Activated T-cell treated with anti-CD3 and anti-CD28 coated beads, Interleukin-2, amount 50 U/mL, for 48 hours (primary cell): ENCODE measurements at places on chromosomes 3 and 15.

DNA sequence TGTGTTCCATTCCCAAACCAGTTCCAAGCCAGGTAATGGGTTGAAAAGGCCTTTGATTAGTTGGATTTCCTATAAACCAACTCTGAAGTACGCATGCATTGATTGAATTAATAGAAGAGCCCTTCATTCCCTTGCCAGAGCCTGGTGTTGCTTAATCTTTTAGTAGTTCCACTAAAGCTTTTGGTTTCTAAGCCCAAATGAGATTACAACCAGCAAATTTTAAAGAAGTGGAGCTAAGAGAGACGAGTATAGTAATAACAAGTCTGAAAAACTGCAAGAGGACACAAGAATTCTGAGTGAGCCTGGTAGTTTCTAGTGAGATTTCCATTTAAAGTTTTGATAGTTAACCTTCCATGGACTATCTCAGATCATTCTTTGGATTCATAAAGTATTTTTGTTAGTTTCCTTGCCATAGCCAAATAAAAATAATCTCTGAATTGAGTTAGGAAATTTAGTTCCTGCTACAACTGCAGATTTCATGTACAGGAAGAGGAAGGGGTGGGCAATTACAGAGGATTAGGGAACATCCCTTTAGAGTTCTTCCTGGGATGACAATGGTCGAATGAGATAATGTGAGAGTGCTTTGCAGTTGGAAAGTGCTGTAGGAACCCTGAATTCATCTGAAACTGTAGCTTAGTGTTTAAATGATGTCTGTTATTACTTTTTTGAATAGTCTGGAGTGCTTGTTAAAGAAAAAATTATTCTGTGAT is 136.8 kb downstream of the FNDC3B start:
- DNase-seq = no peak

GRCh38 chr3:42701371-42702065 is 1.1 kb downstream of the HHATL start:
- DNase-seq = peak; percentile 69

DNA sequence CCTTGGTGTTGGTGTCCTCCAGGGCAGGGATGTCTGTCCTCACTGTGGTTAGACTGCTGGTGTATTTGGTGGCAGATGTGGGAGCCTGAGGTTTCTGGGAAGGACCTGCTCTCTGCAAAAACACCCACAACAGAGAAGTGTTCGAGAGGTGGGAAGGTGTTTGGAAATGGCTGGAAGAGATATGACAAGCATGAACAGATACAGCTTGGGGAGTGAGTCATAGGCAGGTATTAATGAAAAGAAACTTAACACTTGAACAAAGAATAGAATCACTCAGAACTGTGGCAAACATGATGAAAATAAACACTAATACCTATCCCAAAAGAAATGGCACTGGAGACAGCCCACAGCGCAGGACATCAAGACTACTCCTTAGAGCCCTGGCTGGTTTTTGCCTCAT is 192.4 kb upstream of the RORA start:
- no peak for DNase-seq

DNA sequence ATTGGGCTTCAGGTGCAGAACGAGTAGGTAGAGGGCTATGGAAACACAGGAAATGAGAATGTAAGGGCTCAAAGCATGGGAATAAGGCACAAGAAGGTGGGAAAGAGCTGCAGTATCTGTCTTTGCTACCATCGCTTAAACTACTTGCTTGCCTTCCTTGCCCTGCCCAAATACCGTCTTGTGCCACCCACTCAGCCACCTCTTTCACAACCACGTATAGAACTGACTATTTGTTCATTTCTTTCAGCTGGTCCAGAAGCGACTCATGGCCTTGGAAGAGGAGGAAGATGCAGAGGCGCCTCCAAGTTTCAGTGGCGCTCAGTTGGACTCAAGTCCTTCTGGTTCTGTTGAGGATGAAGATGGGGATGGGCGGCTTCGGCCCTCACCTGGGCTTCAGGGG is 11.8 kb downstream of the LPCAT4 start:
- no peak for DNase-seq

DNA sequence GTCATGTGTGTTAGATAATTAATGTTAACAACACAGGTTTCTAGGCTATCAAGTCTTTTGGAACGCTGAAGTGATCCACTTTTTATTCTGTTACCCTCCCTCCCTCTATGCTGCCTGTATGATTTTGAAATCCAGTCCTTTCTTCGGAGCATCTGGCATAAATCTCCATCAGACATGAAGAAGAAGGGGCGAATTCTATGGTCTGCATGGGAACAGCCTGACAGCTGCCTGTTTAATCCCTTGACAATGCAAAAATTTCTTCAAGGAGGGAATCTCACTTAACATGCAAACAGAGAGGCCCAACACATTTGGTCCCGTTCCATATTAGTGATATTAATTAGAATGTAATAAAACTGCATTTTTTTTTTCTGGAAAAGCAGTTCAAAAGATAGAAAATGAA is 145.2 kb downstream of the VGLL3 start:
- DNase-seq = no peak

GRCh38 chr3:196970547-196971093 is 2.0 kb upstream of the PIGZ start:
- DNase-seq = no peak

GRCh38 chr3:53457068-53457467 is 37.3 kb upstream of the CACNA1D start:
- no peak for DNase-seq

GRCh38 chr3:138946663-138947494 is at the start of the genes FOXL2 and FOXL2NB:
Gene FOXL2, minus strand, starts transcription at chr3:138947137. Its CDS starts 415 bp downstream, at chr3:138946722.
Gene FOXL2NB, plus strand, starts transcription at chr3:138947217. Its CDS starts 148 bp downstream, at chr3:138947365.
- peak; percentile 53 for DNase-seq

DNA sequence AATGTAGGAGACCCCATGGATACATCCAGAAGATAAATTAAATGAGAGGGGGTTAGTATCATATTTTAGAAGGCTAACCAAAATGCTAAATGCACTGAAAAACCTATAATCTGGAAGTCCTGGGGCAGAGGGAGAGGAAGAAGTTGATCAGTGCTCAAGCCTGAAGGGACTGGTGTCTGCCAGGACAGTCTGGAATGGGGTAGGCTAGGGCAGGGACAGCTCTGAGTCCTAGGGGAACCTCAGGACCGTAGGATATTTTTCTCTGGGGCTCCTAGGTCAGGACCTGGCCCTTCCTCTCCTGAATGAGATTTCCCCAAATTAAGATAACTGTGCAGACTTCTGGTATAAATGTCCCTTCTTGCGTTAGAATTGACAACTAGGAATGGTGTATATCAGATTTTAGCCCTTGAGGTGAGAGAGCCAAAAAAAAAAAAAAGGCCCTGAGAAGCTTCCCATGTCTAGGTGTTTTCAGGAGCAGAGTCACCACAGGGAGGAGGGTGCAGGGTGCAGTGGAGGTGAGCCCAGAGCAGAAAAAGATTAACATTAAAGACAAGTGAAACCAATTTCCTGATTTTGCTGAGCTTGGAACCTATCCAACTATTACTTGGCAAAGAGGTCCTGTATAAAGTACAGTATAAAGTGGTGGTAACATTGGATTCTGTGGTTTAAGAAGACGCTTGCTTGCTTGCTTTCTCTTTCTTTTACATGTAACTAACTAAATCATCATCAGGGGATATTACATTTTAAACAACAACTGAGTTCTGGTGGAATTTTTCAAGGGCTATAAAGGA is 63.5 kb downstream of the HACD2 start:
- no peak for DNase-seq

- no peak for DNase-seq
Measured at GRCh38 chr3:30535525-30535924, 70.9 kb upstream of the TGFBR2 start.

DNA sequence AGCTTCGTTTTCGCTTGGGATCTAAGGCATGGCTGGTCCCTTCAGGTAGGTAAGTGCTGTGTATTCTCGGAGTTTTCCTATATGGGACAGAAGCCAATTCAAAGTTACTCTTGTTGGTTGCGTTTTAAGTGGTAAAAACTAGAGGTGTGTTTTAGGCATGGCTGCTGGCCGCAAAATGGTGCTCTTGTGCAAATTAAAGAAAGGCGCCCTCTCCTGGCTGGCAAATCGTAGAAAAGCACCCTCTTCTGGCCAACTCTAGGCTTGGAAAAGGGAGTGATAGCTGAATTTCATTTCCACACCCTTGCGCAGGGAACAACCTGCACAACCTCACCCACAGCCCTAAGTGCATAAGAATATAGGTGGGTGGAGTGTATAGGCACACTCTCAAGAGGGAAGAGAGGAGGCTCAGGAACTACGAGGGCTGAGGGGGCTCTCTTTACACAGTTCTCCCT is 23.5 kb downstream of the DRD3 start:
- peak; percentile 46 for DNase-seq

GRCh38 chr3:195929452-195929851 is 21.1 kb upstream of the TNK2 start:
- no peak for DNase-seq

DNA sequence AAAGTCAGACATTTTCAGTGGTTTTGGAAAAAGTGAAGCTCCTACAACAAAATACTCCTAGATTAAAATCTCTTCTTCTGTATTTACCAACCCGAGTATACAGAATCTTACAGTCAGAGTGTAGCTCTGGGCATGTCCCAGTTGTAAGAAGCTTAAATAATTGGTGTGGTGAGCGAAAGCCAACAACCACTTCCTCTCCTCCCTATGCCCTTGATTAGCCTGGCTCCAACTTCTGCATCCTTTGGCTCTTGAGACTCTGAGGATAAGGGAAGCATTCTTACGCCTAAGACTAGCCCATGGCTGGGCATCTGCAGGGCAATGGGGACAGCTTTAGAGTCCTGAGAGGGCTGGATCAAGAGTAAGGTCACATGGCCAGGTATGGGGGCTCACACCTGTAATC is 25.5 kb downstream of the RFT1 start:
- DNase-seq = no peak

- no peak for DNase-seq
Measured at GRCh38 chr15:98896802-98897732, 110.5 kb downstream of the PGPEP1L start.

GRCh38 chr15:35496585-35496984 is 49.4 kb downstream of the DPH6 start:
- DNase-seq = no peak

- DNase-seq = no peak
Measured at GRCh38 chr3:195214381-195214780, 56.6 kb downstream of the XXYLT1 start.
